ENCODE measurements at places on chromosomes 1 and 21. TPM values are rescaled to one million over a fixed set of nuclear protein-coding genes. Genes with fewer than 3 reads are reported as not detected.

The SLC26A9 gene
- total RNA-seq = 30.3 TPM

The EPHA2 gene
- 35.6 TPM for total RNA-seq

The IL10 gene
- 3.4 TPM for total RNA-seq

The UTS2 gene
- total RNA-seq = not detected

The FLG2 gene
- total RNA-seq = not detected

DNA sequence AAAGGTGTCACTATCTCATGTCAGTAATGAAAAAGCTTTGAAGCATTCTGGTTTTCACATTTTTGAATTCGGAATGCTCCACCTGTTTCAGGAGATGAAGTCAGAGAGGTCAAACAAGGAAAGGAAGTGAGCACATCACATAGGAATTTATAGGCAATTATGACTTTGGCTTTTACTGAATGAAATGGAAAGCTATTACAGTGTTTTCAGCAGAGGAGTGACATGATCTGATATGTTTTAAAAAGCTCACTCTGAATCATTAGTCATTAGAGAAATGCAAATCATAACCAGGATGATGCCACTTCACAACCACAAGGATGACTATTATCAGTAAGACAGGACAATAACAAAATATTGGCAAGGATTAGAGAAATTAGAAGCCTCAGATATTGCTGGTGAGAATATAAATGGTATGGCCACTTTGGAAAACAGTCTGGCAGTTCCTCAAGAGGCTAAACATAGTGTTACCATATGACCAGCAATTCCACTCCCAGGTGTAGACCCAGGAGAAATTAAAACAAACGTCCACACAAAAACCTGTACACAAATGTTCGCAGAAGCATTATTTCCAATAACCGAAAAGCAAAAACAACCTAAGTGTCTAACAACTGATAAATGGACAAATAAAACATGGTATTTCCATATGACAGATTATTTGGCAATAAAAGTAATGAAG lies 7.5 kb downstream of the TAF1A start:
- H3K27ac ChIP-seq = no peak overlapping the region
- peaks cover 16% of the 10 kb centered on the region for H3K36me3 ChIP-seq
- no peak overlapping the region for H3K4me3 ChIP-seq
- DNase-seq = no peak
- H3K27me3 ChIP-seq = no peaks in the 10 kb centered on the region
- no peaks in the 10 kb centered on the region for H3K4me1 ChIP-seq

DNA sequence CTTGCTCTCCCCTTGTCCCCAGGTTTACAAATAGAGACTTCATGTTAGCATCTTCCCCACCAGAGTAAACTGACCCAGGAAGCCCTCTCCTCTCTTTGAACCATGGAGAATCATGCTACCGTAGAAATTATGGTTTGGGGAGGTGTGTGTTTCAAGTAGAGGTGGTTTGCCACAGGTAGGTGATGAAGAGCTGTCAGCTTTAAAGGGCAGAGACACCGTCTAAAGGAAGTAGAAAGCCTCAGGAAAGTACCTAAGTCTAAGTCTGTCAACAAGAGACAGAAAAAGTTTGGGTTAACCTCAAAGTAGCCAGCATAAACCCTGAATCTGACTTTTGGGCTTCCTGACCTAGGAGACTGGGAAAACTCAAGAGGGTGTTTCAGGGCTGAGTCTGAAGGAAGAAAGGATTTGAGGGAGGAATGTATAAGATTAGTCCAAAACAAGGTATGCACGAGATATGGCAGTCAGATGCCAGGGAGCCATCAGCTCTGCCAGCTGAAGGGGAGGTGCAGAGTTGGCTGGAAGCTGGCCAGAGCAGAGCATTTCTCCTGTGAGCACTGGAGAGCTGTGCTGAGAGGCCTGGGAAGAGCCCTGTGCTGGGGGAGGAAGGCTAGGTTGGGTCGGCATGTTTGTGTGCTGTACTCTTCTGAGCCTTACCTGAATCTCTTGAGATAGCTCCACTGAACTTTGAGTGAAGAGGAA lies 14.3 kb downstream of the ADAMTSL4 start:
- peak; percentile 62 for DNase-seq
- peaks cover 64% of the 10 kb centered on the region for H3K4me1 ChIP-seq
- no peak overlapping the region for H3K4me3 ChIP-seq
- peak overlapping the region; percentile 96 for H3K27ac ChIP-seq

GRCh38 chr21:25722631-25723030 lies 12.1 kb downstream of the ATP5PF start:
- no peak for DNase-seq
- no peaks in the 10 kb centered on the region for H3K4me1 ChIP-seq
- no peaks in the 10 kb centered on the region for H3K27me3 ChIP-seq

DNA sequence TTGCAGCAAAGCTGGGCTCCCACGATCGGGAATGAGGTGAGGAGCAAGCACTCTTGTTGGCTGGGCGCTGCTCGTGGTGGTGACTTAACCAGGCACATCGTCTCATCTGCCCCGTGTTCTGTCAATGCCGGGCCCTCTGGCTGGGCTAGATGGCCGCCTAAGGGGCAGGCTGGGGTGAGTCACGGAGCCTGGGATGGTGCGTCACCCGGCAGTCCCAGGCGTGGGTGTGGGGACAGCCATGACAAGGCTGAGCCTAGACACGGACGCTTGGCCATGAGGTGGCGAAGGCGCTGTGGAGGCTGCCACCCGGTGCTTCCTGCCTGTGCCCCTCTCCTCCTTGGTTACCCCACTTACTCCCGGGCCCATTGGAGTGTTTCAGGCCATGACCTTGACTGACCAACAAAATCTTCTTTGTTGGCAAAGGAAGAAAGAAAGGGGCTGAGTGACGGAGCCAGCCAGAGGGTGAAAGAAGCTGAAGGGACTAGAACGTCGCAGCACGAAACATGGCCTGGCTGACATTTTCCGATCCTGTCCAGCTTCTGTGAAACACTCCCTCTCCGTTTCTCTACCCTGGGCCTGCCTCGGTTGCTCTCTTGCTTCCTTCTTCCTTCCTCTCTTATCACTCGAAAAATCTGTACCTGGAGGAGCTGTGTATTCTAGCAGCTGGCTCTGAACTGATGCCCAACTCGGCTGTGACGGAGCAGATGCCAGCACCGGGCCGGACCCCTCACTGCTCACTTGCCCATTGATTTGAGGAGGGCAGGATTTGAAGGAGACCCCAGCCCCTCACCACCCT lies 596 bp downstream of the CD247 start:
- no peak overlapping the region for H3K4me3 ChIP-seq
- peaks cover 3% of the 10 kb centered on the region for H3K27me3 ChIP-seq
- H3K36me3 ChIP-seq = no peaks in the 10 kb centered on the region
- DNase-seq = no peak
- no peak overlapping the region for H3K27ac ChIP-seq

DNA sequence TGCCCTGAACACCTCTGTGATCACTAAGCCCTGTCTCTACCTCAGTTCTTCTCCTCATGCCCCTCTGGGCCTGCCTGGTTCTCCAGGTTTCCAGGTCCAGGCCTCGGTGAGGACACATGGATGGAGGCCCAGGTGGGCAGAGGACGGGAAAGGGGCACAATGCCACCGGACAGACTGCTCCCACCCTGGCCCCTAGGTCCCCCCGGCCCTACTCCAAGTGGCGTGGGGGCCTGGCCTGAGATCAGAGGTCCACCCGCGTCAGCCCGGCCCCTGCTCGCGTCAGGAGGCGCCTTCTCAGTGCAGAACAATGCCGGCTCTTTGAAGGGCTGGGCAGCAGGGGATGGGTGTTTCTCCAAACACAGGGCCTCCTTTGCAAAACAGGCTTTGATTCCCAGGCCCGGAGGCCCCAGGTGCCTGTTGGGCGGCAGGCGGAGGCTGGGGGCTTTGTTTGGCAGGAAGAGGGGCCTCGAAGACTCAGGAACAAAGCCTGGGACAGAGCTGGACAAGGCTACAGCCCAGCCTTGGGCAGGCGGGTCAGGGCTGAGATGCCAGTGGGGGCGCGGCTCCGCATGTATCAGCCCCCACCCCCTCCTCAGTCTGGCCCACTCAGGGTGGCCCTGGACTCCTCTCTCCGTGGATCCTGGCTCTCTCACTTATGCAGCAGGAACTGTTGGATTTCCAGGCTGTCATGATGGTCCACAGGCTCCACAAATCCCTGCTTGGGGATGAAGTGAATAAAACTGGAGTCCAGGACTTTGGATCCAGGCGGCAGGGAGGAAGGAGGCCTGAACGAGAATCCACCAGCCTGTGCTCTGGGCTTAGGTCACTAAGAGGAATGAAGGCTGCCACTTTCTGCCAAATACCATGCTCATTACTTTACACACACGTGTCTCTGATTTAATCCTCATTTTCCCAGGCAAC lies 77.4 kb upstream of the SLC2A1 start:
- DNase-seq = peak; percentile 37
- H3K36me3 ChIP-seq = no peaks in the 10 kb centered on the region
- no peaks in the 10 kb centered on the region for H3K27me3 ChIP-seq
